NCI-H1105 (cell line): ENCODE measurements at places on chromosomes 1 and 21.

- DNase-seq = no peak
Observed at GRCh38 chr1:53525595-53525994, 66.4 kb downstream of the DMRTB1 start.

- no peak for DNase-seq
Observed at GRCh38 chr1:171641076-171641864, 11.2 kb downstream of the MYOC start.

- DNase-seq = no peak
Observed at GRCh38 chr1:105437847-105438246, 1618.6 kb upstream of the PRMT6 start.

- no peak for DNase-seq
Observed at GRCh38 chr21:45175326-45176095, 101.1 kb downstream of the ADARB1 start.

DNA sequence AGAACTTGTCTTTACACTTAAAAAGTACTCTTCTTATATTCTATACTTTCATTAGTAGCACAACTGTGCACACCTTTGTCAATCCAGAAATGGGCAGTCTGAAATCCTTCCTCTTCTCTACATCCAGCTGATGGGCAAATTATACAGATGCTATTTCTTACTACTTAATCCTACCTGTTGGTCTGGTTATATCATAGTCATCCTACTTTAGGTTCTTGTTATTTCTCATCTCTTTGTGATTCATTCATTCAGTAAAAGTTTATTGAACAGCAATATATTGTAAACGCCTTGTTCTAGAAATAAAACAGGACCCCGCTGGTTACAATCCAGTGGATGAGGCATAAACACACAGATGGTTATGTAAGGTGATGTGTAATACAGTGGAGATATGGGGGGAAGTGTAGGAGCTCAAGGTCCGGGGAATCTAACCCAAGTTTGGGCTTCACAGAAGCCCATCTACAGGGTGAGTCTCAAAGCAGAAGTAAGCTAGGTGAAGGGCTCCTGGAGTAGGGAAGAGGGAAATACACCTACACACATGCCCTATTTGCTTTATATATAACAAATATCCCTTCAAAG, 11.8 kb upstream of the FUBP1 start:
- no peak for DNase-seq

DNA sequence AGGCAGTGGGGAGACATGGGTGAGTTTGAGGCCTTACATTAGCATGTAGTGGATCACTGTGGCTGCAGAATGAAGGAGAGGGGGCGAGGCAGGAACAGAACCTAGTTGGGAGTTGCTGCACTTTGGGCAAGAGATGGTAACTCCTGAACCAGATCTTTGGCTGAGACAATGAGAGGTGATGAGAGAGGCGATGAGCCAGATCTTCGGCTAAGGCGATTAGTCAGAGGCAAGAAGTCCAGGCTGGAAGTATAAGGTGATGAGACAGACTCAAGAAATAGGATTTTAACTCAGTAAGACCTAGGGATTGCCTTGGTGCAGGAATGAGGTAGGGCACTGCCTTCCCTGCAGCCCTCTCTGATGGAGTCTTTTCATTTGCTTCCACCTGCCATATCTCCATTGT, 9.1 kb upstream of the ARTN start:
- DNase-seq = no peak

GRCh38 chr1:100100202-100100601, 32.5 kb downstream of the SASS6 start:
- DNase-seq = no peak

DNA sequence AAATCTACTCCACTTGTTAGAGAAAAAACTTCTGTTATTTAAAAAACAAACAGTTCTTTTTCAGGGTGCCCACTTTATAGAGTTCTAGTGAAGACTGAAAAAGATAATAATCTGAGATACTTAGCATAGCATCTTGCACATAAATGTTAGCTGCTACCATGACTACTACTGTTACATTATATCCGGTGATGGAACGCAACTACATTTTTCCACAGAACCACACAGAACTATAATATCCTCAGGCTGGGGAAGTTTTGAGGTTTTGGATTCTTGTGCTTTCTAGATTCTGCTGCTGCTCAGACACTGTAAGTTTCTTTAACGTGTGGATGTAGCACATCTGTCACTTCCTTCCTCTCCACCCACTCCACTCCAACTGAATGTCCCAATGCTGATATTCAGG, 110.3 kb downstream of the PTPN14 start:
- DNase-seq = no peak
